ENCODE measurements at places on chromosomes 16 and 17. TPM values are rescaled to one million over a fixed set of nuclear protein-coding genes. Genes with fewer than 3 reads are reported as not detected.

The CRHR1 gene
- not detected for polyA plus RNA-seq

The CCR7 gene
- not detected for polyA plus RNA-seq

The TMEM235 gene
- polyA plus RNA-seq = not detected

The CD300H gene
- polyA plus RNA-seq = not detected

The ZNF785 gene
- polyA plus RNA-seq = 2.1 TPM

The SLC52A1 gene
- 0.90 TPM for polyA plus RNA-seq
